Activated CD8-positive, alpha-beta memory T cell treated with anti-CD3 and anti-CD28 coated beads, Interleukin-2, amount 50 U/mL, for 4 hours (primary cell): ENCODE measurements at places on chromosomes 13 and 19.

DNA sequence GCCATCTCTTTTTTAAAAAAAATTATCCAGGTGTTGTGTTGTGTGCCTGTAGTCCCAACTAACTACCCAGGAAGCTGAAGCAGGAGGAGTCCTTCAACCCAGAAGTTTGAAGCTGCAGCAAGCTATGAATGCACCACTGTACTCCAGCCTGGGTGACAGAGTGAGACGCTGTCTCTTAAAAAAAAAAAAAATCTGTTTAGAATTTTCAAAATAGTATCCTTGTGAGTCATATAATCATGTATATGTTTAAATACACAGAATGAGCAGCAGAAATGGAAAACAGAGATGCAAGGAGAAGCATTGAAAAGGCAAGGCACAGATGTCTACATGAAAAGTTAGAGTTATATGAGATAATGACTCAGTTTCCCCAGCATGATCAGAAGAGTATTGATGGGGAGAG is 31.2 kb downstream of the SYDE1 start:
- DNase-seq: no peak

- no peak for DNase-seq
These were observed 100.6 kb upstream of the FRY start for GRCh38 chr13:31930901-31931522.

DNA sequence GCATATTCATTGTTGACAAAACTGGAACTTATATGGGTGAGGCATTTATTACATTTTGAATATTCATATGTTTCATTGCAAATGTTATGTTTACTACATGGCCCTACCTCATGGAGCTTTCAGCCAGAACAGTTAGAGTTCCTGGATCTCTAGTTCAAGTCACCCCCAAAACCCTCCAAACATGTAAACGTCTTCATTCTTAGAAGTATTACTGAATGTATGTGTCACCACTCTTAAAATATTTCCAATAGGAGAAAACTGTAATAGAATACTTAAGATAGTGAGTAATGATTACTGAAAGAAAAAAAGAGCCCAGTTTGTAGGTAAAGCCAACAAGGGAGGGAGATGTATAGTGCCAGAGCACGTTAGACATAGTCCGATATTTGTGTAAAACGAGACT is 23.5 kb downstream of the URI1 start:
- DNase-seq: no peak

DNA sequence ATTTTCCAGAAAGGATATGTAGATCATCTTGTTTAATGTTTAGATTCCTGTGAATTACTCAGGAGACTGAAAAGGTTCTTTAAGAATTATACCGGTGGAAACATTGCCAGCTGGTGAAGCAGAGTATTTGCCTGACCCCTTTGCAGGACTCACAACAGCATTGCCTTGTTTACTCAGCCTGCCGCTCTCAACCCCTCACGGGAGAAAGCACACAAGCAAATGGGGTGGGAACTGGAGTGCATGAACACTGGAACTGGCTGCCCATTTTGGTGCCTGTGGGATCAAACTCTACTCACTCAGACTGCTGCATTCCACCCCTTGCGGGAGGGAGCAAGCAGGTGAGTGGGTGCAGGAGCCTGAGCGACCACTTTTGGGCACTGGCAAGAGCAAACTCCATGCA is 804.7 kb upstream of the SLITRK1 start:
- DNase-seq: no peak

- DNase-seq: no peak
These were observed 74.9 kb upstream of the KCTD15 start for GRCh38 chr19:33721735-33722297.

DNA sequence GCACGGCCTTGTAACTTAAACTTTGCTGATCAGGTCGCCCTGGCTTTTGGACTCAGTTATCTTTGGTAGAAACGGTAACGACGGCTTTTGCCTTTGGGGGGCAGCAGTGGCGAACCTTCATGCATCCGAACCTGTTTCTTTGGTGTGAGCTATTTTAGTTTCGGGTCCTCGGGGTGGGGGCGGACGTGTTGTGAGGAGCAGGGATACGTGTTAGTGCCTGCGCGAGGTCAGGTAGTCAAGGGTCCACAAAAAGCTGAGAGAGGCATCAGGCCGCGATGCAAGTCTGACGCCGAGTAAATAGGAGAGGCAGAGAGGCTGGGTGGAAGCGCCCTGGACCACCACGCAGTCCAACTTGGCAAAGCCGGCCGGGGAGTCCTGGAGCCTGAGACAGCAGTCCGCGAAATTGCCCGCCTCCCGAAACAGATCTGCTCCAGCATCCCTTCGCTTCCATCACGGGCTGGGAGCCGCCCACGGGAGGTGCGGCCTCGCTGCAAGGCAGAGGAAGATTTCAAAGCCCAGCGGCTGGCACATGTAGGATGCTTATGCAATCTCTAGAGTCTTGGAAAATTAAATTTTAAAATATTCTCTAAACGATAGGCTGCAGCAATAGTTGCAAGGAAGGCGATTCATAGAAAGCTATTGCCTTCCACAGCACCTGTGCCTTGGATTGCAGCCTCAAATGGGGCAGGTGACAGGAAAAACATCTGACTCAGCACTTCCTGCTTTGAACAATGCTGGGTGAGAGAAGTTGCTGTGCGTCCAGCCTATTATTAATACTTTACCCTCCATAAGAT is 4.6 kb upstream of the TPP2 start:
- peak; percentile 78 for DNase-seq

GRCh38 chr13:99344610-99345208 is 37.5 kb upstream of the GPR183 start:
- no peak for DNase-seq

- DNase-seq: no peak
These were observed 307 bp downstream of the JOSD2 start for GRCh38 chr19:50510700-50511068.

GRCh38 chr19:35224681-35225571 is 3.6 kb downstream of the FAM187B start:
- no peak for DNase-seq

- no peak for DNase-seq
These were observed 2.0 kb downstream of the LRRC4B start for GRCh38 chr19:50565984-50566903.

DNA sequence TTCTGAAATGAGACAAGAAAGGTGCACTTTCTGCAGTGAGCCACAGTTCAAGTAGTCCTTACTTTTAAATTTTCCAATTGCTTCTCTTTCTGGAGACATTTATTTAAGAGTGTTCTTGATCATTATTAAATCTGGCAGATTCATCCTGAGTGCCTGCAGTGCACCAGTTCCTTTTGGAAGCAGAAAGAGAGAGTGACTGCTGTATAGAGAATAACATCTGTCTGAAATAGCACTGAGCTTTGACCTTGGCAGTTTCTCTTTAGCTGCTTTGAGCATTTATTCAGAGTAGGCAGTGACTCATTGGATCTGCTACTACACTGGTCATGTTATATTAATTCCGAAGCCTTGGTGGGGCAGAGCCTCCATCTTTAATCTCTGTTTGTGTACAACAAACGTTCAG is 1373.7 kb downstream of the PCDH9 start:
- no peak for DNase-seq

DNA sequence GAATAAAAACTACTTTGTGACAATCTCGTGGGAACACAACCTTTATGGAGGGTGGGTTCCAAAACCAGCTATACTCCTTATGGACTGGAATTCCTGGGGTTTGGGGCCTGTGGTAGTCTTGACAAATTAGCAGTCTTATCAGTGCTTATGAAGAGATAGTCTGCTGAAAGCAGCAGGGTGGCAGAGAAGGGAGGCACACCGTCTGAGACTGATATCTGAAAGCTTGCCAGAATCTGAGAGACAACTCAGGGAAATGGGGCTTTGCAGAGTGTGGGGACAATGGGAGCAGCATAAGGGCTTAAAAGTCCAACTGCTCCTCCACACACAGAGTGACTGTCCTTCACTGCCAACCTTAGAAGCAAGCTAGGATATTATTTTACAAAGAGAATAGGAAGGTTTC is 95.9 kb downstream of the UGGT2 start:
- DNase-seq: no peak

DNA sequence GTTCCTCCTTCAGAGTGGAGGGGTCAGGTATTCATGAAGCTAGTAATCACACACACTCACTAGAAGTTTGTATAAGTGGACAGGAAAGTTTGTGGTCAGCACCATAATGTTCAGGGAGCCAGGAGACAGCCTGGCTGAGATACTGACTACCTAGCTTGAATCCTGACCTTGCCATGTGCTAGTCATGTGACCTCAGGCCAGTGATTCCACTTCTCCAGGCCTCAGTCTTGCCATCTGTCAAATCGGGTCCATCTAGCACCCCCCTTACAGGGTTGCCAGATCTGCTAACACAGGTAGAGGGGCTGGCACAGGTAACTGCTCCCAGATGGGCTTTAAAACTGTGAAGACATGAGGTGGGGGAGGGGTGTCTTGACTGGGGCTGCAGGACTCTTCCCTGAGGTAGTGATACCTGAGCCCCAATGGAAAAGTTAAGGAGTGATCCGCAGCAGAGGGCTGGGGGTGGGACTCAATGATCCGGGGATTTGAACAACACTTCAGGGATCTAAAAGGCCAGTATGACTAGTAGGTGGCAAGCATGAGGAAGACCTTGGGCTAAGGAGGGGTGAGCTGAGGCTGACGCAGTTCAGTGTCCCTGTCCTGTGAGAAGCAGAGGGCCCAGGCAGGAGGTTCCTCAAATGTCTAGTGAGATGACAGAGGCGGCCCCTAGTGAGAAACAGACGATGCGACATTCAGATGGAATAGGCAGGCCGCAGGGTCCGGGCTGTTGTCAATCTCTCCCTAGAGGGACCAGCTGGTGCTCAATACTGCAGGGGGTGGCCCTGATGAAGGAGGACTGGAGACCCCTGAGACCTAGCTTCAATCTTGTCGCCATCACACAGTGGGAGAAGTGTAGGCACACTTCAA is 8.5 kb downstream of the ACTMAP start:
- DNase-seq: no peak

DNA sequence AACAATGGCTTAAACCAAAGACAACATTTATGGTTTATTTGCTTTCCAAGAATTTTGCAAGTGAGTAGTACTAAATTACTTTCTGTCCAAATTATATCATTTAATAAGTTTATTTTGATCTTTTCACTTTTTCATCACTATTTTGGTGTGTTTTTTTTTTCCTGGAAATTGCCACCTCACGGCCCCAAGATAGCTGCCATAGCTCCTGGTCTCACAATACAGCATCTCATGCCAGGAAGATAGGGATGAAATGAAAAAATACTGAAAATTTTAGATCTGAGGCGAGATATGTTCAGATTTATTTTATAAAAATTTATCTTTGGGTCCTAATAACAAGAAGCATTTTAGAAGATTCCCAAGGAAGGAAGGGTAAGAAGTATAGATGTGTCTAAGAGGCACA is 6.9 kb upstream of the FPR3 start:
- DNase-seq: no peak

GRCh38 chr19:38695317-38695683 is 47.9 kb downstream of the ACTN4 start:
- DNase-seq: no peak

GRCh38 chr13:44801990-44802389 is 187.3 kb downstream of the NUFIP1 start:
- DNase-seq: no peak

DNA sequence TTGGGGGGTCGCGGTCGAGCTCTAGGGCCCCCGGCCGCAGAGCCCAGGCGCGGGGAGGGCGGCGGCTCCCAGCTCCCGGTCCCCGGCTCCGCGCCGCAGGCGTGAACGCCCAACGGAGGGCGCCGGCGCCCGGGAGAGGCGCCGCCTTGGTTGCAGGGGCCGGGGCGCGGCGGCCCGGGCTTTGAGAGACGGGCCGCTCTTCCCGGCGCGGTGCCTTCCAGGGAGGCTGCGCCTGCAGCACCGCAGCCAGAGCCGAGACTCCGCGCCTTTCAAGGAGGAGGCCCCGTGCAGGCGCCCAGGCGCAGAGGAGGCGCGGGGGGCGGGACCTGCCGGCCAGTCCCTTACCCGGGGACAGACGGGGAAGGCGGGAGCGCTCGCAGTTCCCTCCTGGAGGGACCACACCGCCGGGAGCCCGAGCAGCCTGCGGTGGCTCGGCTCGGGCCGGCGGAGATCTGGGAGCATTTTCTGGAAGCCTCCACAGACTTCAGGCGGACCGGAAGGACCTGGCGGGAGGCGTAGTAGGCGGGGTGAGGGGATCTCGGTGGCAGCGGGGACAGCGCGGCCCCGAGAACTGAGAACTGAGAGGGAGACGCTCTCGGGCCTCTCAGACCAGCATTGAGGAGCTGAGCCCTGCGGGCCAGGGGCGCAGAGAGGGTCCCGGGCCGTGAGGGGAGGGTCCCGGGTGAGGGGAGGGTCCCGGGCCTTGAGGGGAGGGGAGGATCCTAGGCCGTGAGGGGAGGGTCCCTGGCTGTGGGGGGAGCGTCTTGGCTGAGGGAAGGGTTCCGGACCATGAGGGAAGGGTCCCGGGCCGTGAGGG is 25.5 kb upstream of the MCF2L start:
- peak; percentile 30 for DNase-seq

DNA sequence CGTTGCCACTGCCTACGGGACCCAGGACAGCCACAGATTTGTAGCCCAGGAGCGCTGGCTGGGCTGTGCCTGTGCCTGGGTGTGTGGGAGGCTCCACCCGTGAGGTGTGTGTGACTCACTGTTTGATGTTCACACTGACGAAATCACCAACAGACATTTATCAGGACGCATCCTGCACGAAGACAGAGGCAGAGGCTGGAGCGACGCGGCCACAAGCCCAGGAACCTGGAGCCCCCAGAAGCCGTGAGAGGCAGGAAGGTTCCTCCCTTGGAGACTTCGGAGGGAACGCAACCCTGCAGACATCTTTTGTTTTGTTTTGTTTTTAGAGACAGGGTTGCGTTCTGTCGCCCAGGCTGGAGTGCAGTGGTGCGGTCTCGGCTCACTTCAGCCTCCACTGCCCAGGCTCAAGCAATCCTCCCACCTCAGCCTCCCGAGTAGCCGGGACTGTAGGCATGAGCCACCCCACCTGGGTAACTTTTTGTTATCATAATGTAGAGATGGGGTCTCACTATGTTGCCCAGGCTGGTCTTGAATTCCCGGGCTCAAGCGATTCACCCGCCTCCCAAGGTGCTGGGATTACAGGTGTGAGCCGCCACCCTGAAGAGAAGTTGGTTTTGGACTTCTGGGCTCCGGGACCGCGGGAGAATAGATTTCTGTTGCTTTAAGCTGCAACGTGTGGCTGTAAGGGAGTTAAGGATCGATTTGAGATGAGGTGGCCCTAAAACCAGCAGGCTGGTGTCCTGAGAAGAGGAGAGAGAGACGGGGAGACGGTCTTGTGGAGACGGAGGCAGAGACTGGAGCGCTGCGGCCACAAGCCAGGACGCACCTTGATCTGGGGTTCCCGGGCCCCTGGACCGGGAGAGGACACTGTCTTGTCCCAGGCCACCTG is 24.9 kb upstream of the WDR18 start:
- peak; percentile 46 for DNase-seq

DNA sequence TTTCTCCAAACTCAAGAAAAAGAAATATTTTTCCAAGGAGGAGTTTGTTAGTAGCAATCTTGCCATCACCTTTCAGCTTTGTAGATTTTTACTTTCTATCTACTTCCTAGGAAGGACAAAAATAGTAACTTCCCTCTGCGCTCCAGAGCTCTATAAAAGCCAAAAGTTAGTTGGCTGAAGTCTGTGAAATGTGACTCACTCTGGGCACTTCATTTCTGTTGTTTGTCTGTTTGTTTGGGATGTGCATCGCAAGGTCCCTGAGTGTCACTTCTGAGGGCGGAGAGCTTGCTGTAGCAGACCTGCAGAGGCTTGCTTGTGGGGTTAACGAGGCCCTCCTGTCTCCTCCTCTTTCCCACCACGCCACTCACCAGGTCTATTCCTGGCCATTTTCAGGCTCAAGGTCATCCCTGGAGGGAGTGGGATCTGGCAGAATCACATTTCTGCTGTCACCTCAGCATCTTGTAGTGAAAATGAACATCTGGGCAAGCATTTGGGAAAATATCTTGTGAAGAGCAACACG is 307.6 kb downstream of the GPC6 start:
- no peak for DNase-seq
